ENCODE measurements at places on chromosomes 6 and 20.

GRCh38 chr6:139676718-139677117 lies 302.3 kb upstream of the CITED2 start:
- DNase-seq: no peak

DNA sequence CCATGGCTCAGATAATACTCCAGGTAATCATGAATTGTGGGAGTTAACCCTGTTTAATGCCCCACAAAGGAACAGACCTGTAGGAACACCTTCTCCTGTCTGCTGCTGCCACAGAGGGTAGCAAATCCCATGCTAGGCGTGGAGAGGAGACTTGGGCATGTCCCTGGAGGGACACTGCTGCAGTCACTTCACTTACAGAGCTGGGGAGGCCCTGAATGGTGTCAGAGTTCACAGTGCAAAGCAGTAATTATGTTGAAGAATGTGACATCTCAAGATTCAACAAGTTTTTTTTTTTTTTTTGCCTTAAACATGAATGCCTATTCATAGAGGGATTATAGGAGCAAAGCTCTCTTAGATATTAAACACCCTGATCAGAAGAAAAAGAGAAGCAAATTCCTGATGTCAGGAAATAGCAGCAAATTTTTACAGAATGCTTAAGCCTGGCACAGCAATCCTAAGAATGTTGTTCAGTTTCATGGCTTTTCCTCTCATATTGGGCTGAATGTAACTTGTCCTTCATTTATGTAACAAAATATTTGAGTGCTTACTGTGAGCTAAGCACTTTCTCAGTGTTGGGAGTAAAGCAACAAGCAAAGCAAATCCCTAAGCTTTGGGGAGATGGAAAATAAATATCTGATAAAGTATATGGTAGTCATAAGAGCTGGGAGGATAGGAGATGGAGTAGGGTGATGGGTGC lies 45.0 kb downstream of the CARMIL1 start:
- DNase-seq: peak; percentile 36

GRCh38 chr20:45406260-45407066 lies 1.6 kb upstream of the DBNDD2 start:
- peak; percentile 47 for DNase-seq

DNA sequence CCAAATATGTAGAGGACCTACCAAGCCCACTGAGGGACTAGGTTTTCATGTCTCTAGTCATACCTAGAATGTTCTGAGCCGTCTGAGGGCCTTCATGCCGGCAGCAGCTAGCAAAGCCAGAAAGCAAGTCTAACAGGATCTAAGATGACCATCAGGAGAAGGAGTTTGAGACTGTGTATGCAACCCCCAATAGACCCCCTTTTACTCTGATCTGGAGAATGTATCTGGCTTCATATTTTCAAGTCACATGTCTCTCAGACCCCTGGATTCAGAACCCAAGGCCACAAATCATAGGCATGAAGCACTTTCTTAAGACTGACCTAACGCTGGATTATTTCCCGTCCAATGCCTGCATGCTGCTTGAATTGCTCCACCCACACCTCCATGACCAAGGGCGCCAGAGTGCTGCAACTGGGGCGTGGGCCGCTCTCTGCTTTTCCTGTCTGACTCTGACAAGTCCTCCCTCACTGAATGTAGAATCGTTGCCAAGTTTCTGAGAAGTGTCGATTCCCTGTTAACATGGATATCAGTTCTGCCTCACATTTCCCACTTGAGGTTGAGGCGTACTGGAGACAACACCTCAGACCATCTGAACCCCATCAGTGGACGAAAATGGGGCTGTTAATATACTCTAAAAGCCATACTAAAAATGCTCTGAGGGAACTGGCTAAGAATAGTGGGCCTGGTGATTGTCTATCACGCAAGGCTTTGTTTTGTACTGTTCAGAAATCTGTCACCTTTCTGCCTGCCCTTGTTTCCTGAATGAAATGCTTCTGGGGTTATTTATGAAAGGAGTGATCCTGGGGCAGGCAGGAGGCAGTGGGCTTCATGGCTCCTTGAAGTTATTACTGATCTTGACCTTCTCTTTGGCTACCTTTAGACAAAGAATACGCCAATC lies 23.9 kb upstream of the ASXL1 start:
- DNase-seq: peak; percentile 78

DNA sequence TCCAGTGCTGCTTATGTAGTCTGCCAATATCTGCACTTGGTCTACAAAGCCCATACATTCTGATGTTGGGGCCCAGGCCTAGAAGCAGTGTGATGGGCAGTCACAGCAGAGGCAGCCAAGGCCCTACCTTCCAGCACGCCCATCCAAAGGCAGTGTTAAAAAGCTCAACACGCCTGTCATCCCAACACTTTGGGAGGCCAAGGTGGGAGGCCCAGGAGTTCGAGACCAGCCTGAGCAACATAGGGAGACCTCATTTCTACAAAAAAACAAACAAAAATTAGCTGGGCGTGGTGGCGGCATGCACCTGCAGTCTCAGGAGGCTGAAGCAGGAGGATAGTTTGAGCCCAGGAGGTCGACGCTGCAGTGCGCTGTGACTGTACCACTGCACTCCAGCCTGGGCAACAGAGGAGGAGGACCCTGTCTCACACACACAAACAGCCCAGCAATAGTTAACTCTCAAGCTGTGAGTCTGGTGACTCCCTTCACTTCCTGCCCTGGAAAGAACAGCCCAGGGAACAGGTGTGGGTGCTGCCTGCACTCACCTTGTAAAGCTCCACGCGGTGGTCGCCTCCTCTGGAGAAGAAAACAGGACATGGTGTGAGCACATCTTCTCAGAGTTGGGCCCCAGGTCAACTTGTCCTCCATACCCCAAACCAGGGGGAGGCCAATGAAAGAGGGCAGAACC lies 68.8 kb downstream of the PYGB start:
- no peak for DNase-seq

- DNase-seq: no peak
Observed at GRCh38 chr6:217048-217659, 75.1 kb upstream of the DUSP22 start.

- DNase-seq: peak; percentile 16
Observed at GRCh38 chr6:42819803-42820511, 38.1 kb downstream of the BICRAL start.

DNA sequence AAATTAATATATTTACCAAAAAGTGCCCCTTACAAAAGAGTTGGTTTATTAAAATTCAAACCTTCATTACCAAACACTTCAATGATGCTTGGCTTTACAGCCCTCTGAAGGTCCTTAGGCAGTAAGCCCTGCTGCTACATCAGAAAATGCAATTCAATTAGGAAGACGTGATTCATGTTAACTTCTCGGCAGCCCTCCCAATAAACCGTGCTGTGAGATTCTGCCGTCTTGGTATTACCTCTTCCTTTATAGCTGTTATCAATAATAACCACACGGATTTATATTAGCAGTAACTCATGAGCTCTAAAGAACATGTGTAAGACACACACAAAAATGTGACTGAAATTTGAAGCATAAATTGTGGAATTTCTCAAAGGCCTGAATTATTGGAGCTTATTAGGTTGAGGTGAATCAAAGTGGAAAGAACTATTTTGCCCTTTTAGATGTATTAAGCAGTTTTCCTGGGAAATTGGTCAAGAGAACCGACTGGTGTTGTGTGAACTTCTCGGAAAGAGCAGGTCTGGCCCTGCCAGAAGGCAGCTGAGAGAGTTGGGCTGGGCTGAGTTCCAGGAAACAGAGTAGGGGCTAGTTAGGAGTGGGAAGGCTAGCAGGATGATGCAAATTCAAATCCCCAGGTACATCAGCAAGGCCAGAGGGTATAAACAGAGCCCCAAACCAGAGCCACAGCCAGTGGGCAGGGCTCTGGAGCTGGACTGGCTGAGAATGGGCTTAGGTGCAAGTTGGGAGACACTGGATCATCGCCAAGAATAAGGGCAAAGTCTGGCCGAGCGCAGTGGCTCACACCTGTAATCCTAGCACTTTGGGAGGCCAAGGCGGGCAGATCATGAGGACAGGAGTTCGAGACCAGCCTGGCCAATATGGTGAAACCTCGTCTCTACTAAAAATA lies 33.1 kb downstream of the FGD2 start:
- peak; percentile 34 for DNase-seq

DNA sequence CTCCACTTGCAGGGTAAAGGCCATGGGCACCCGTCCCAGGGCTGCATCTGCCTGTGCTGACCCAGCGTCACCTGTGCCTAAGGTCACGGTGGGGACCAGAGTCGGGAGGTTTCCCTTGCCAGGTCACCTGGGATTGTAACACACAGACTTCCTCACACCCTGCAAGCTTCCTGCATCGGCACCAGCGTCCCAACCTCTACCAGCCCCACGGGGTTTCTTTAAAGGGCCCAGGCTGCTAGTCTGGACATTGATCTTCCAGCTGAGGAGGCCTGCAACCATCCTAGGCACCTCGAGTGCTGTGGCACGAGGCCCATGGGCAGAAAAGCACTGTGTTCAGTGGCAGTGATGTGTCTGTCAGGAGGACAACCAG lies 12.6 kb downstream of the ACSS1 start:
- DNase-seq: no peak

- DNase-seq: peak; percentile 33
Observed at GRCh38 chr6:20817806-20818320, 283.6 kb downstream of the CDKAL1 start.

GRCh38 chr6:41464481-41464880 lies 81.7 kb upstream of the FOXP4 start:
- no peak for DNase-seq

- no peak for DNase-seq
Observed at GRCh38 chr6:47162793-47163192, 120.7 kb upstream of the ADGRF1 start.

DNA sequence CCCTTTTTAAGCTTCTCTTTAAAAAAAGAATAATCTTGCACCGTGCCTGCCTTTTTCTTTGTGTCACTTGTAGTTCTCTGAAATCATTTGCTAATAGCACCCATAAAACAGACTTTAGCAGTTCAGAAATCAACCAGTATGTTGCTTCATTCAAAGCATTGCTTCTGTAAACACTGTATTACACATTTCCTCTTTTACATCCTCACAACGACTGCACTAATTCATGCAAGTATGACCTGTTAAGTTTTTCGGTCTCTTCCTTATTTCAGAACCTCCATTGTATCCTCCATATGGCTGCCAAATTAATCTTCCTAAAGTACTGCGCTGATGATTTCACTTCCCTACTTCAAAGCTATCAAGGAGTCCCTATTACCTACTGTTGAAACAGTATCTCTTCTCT lies 142.9 kb upstream of the RNF217 start:
- no peak for DNase-seq

DNA sequence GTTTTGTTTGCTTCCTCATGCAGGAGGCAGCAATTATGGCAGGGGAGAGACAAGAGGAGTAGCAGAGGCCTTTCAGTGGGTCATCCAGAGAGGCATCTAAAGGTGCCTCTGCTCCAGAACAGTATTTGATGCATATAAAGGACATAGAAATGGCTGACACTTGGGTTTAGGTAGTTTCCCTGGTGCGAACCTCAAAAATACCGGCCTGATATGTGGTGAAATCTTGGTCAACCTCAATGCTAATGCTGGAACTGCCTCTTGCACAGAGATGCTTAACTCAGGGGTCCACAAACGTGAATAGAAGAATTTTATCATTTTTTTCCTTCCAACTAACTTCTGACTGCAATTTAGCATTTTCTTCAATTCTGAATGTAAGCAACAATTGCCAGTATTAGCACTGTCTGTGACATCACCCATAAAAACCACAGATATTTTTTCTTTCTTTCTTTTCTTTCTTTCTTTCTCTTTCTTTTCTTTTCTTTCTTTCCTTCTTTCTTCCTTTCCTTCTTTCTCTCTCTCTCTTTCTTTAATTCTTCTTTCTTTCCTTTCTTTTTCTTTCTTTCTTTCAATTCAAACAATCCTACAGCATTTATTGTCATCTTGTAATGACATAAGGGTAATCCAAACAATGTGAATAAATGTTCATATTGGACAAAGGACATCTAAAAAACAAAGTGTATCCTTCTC lies 180.0 kb upstream of the UST start:
- DNase-seq: no peak

DNA sequence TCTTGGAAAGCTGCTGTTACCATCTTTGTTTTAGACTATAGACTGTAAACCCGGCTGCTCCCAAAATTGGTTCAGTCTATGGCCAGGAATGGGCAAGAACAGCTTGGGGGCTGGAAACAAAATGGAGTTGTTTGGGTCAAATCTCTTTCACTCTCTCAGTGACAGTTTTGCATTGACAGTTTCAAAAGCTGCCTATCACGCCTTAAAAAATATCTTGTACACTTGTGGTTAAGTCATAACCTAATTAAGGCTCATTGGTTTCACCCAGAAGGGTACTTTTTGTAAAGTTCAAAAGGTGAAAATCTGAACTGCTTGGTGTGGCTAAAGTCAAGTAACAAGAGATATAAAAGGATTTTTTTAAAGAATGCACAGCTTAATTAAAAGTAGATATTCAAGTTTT lies 76.1 kb upstream of the PRL start:
- DNase-seq: no peak

GRCh38 chr20:53930651-53931504 lies 139.5 kb downstream of the BCAS1 start:
- no peak for DNase-seq

DNA sequence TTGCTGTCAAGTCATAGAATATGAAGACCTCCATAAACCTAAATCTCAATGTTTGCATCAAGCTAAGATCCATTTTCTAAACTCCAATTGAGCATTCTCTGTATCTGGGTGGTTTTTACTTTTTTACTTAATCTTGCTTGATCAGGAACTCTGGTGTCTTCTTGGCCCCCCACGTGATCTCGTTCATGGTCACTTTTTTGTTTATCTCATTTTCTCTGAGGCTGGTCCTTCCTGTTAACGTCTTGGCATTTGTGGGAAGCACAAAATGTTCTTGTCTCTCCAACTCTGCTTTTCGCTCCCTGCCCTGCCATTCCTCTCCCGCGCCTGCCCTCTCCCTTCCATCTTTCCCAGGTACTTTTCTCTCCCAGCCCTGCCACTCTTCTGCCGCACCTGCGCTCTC lies 14.0 kb upstream of the MAPRE1 start:
- no peak for DNase-seq

DNA sequence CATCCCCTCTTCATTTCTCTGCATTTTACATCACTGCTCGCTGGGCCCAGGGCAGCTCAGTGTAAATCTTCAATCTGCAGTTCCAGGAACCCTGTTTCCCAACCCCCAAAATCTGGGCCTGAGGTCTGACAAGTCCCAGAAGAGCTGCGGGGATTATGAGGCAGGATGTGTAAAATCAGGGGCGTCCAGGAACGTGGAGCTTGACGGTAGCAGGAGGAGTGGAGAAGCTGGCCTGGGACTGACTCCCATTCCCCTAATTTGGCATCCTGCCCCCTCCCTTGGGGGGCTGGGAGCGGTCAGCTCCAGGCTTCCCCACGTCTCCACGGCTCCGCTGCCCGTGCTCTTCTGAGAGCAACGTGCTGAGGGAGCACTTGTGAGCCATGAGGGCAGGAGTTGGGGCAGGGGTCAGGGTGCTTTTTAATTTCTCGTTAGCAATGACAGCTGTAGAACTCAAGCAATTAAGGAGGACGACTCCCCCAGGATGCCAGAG lies 23.4 kb upstream of the VEGFA start:
- DNase-seq: peak; percentile 35

DNA sequence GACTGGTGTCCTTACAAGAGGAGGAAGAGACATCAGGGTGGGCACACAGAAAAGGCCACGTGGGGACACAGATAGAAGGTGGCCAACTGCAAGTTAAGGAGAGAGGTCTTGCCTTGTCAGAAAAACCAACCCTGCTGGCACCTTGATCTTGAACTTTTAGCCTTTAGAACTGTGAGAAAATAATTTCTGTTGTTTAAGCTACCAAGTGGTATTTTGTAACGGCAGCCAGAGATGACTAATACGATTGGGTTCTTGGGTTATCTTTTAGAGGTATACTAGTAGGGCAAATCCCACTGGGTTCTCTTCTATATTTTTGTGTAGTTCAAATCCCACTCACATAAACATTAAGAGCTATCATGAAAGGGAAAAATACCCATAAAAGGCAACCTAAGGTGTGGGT lies 31.9 kb upstream of the ZBTB24 start:
- no peak for DNase-seq

All from cardiac fibroblast (primary cell).